ENCODE measurements at places on chromosomes 5 and 9.

- DNase-seq, result no peak
Measured at GRCh38 chr5:43993634-43994351, 390.8 kb downstream of the NNT start.

GRCh38 chr9:127366594-127366993, 30.4 kb upstream of the SLC2A8 start:
- no peak for DNase-seq

GRCh38 chr5:159341906-159342310, 11.6 kb upstream of the IL12B start:
- peak; percentile 56 for DNase-seq

DNA sequence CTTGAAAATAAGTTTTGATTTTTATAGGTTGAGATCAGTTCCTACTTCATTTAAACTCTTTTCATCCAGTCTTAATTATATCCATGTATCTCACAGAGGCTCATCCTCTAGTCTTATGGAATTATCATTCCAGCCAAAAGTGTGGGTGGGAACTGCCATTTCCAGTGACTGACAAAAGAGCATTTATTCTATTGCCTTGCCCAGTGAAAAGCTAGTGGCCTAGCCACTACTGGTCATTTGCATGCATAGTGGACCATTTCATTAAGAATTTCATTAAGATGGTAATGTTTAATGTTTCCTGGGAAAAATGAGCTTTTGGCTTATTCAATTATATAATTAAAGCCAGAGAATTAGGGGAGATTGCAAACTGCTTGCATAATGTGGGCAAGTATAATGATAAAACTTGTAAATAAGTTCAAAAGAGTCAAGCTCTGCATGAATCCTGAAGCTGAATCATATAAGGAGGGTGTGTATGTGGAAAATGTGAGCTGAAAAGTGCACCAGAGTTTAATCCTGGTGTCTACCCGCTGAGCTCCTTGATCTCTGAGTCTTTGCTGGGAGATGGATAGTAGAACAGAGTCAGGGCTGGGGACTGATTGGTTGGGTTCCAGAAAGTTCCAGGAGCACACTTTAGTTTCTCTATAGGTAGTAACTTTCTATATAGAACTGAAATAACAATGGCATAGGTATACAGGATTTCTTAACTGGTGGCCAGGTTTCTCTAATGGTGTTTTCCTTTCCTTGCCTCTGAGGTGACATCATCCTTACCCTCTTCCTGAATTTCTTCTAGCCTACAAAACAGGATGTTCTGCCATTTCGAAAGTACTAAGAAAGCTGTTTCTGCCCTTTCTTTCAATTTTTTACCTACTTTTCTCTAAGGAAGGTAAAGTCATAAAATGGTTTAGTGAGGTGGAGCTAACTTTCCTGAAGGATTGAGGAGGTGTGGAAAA, 78.5 kb downstream of the KIF4B start:
- DNase-seq, result no peak

DNA sequence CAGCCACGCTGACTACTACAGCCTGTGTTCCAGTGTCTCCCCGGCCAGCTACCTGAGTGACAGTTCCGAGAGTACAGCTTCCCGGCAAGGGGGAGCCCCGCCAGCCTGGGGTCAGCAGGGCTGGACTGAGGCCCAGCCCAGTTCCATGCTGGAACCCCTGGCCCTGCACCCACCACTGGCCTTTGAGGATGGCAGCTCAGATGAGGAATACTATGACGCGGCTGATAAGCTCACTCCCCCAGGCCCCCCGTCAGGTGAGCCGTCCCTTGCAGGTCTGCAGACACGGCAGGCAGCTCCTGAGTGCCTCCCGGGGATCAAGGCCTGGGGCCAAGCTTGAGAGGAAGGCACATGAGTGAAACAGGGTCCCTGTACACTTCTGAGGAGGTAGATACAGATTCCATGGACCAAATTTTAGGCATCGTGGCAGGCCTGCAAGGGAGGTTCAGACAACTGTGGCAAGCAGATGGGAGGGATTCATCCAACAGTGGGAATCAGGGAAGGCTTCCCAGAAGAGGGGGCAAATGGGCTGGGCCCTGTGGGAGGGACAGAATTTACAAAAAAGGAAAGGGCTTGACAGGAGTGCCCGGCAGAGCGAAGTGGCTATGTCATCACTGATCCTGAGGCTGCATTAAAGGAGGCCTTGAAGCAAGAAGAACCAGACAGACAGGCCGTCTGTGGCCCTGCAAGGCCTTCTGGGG, 12.8 kb upstream of the TRMT10B start:
- DNase-seq, result no peak

- DNase-seq, result no peak
Measured at GRCh38 chr5:53613061-53613460, 52.6 kb downstream of the NDUFS4 start.

GRCh38 chr5:96687812-96688453, 25.8 kb downstream of the CAST start:
- DNase-seq, result peak; percentile 36
